ENCODE measurements at places on chromosomes 16 and 17.
A peak's percentile ranks its signal among the peaks of the same experiment; 100 is the strongest.

- DNase-seq: peak; percentile 25
Measured at GRCh38 chr17:38416840-38417209, 11.4 kb upstream of the ARHGAP23 start.

DNA sequence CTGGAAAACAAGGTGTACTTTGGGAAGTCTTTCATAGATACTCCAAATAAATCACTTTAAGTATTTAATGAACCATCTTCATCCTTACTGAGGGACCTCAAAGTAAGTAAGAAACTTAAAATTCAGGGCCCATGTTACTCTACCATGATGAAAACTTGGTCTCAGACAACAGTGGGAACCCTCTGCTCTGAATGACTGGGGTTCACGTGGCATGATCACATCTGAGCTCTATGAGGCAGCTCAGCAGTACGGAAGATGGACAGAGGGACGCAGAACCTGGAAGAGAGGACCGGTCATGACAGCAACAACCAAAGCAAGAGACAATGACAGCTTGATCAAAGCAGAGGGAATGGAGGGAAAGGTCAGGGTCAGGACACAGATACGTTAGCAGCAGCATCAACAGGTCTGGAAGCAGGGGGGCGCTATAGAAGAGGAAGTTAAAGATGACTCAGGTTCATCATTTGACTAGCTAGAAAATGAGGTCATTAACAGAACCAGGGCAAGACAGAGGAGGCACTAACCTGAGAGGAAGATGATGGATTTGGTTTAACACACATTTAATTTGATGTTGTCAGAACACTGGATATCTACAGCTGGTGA is 9.5 kb downstream of the XPO6 start:
- DNase-seq: peak; percentile 37

DNA sequence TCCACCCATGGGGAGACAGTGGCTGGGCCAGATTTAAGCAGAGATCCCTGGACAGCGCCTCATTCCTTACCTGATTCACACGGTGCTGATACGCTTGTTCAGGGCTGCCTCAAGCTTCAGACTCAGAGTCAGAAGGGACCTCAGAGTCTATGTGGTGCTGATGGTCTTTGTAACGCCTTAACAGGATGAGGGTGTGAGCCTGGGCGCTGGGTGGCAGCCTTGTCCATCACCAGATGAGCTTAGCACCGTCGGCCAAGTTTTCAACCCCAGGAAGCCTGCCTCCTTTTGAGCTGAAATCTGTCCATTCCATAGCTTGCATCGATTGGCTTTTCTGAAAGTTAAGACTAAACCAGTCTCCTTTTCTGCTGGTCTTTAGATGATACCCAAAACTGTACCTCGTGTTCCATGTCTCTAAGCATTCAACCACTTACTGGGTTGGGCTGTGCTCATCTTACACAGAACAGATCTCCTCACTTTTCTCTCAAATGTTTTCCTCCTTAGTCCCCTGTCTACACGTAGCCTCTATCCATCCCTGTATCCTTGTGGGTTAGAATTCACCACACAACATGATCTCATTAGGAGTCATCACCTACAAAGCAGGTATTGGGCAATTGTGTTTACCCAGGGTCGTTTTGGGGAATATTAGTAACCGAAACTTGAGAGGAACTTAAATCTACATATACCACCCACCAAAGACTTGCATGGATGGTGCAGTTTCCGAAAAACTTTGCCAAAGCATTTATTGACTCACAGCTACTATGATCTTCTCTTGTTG is 573.4 kb downstream of the CDH13 start:
- no peak for DNase-seq

- no peak for DNase-seq
Measured at GRCh38 chr16:66618588-66619375, 14.3 kb downstream of the CMTM3 start.

DNA sequence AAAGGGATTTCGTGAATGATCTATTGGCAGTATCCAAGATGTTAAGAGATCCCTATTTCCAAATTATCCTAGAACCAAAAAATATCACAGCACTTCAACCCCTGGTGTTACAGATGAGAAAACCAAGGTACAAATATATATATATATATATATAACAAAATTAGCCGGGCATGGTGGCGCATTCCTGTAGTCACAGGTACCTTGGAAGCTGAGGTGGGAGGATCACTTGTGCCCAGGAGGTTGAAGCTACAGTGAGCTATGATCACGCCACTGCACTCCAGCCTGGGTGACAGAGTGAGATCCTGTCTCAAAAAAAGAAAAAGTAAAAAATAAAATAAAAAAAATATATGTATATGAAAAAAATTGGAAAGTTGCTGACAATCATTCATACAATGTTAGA is 637 bp upstream of the CLN3 start:
- DNase-seq: no peak

DNA sequence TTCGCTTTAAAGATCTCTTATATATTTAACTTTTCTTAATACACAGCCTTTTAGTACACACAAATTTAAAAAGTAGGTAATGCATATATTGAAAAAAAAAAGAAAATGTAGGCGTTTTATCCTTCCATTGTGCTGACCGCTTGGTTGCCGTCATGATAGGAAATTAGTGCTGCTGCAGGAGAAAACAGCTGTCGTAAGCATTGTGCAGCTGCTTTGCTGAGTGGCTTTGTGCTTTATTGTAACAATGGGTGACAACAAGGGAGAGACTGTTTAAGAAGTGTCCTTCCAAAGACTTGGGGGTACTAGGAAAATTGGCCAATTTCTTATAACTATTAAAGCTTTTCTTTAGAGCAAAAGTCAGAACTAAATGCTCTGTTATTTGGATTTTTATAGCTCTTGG is 5.0 kb downstream of the HERPUD1 start:
- no peak for DNase-seq

DNA sequence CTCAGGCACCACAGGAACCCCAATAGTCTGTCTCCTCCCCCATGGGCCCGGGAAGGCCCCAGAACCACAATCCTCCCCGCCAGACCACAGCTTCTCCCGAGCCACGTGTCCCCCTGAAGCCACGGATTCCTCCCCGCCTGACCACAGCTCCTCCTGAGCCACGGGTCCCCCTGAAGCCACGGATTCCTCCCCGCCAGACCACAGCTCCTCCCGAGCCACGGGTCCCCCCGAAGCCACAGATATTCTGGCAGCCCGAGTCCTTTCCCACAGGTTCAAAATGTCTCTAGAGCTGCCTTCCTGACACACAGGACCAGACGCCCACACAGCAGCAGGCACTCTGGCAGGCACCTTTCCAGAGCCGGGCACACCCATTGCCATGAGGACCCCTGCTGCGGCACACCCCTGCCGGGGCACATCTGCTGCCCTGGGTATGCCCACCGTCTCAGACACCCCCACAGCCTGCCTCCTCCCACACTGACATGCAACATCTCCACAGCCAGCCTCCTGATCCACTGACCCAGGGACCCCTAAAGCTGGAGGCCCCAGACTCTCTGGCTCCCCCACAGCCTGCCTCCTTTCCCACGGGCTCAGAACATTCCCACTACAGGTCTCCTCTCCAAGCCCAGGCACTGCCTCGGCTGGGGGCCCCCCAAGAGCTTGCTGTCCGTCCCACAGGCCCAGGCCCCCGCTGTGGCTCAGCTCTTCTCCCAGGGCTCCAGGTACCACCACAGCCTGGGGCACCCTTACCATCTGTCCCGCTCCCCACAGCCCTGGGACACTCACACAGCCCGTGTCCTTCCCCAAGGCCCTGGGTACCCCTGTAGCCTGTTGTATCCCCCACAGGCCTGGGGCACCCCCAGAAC is 2.2 kb downstream of the KIAA0753 start:
- DNase-seq: no peak

DNA sequence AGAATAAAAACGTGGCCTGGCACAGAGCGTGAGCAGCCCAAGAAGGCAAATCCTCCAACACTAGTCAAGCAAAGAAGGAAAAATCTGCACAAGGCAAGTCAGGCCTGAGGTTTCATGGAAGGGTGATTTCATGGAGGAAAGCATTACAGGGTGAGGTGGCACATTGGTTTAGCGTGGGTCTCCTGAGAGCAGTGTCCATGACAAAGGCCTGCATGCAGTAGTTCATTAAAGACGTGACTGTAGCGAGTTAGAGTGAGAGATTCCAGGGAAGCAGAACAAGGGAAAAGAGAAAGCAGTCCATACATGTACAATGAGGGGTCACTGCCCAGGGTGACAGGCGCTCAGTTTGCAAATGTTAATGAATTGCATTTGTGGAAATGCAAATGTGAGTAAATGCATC is 285.0 kb upstream of the ERCC4 start:
- no peak for DNase-seq

DNA sequence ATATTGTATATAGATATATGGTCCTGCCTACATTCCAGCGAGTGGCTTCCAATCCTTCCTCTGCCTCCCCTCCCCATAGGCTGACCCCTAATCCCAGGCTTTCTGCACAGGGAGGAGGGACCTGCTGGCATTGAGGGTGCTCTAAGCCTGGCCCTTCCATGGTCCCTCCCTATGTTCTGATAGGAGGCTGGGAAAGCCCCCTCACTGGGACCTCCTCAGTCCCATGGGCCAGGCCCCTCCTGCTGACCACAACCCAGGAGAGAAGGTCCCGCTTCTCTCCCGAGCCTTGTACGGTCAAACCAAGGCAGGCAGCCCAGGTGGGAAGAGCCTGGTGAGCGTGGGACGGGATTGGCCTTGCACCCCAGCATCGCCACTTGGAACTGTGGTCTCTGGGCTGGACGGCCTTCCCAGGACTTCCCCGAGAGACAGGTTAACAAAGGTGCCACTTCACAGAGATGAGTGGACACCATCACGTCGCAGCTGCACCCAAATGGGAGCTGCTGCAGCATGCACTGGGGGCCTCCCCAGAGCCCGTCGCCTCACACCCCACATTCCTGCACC is 859 bp downstream of the ALDH3A1 start:
- no peak for DNase-seq

DNA sequence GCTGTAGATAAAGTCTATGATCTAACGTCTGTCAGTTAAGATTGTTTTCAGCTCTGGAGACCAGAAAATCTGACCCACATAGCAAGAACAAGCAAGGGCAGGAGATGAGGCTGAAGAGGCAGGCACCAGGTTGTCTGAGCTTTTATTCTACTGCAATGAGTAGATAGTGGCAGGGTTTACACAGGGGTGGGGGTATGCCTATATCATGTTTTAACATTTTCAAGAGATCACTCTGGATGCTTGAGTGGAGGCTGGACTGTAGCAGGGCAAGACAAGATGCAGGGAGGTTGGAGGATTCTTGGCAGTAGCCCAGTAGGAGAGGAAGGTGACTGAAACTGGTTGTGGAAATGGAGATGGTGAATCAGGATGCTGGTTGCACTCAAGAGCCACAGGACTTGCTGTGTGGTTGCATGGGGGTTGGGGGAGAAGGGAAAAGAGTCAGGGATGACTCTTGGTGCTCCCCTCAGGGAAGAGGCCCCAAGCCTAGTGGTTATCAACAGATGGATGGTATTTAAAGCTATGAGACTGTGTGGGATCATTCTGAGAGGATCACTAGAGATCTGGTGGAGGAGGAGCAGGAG is 143.1 kb upstream of the KCNJ18 start:
- DNase-seq: no peak

DNA sequence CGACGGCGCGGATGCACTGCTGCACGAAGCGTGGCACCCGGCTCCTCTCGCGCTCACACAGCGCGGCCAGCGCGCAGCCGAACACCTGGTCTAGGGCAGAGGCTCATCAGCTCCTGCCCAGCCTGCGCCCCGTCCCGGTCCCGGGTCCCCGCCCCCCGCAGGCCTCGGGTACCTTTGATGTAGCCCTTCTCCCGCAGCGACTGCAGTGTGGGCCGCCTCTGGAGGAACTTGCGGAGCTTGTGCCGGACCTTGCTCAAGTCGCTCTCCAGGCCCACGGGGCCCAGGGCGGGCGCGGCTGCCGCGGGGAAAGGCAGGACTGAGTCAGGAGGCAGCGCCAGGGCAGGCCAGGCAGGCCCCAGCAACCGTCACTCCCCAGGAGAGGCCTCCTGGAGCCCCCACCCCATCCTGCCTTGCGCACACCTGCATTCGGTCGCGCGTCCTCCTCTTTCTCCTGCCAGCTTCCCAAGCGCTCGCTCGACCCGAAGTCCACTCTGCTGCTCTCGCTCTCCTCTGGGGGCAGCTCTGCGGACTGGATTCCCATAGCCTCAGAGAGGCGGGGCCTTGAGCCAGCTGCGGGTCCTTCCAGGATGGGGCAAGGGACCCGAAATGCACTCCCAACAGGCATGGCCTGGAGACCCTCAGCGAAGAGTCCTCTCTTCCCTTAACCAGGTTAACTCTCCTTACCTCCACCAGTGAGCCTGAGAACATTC is 36.0 kb downstream of the ARHGAP27 start:
- DNase-seq: no peak

DNA sequence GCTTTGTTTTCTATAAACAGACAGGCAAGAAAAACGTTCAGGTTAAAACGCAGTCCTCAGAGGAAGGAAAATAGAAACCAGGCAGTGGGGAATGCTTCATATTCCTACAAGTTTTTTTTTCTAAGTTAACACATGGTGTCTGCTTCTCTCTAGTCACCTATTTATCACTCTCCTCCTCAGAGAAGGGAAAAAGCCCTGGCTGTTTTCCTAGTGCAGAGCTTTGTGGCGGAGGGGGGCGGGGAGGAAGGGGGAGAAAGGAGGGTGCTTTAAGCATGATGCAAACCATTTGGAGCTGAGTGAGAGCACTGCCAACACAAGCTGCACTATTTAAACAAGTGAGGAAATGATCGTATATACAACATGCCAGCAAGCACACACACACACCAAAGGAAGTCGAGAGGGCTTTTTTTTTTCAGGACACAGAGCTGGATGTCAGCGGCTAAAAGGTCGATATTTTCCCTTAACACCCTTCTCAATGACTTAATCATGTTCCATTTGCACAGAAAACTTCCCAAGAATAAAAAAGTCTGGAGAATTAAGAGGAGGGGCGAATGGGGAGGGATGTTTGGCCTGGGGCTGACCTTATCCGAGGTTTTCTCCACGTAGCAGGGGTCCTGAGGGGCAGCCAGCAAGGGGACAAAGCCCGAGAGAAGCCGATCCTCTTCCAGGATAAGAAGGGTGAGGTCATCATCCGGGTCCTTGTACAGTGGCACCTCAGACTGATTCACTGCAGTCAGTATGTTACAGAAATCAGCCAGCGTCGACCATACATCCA is 117.4 kb downstream of the HIC1 start:
- no peak for DNase-seq

- DNase-seq: no peak
Measured at GRCh38 chr16:60181536-60181935, 1447.4 kb upstream of the GOT2 start.

GRCh38 chr16:82995924-82996441 is 369.2 kb downstream of the CDH13 start:
- no peak for DNase-seq

DNA sequence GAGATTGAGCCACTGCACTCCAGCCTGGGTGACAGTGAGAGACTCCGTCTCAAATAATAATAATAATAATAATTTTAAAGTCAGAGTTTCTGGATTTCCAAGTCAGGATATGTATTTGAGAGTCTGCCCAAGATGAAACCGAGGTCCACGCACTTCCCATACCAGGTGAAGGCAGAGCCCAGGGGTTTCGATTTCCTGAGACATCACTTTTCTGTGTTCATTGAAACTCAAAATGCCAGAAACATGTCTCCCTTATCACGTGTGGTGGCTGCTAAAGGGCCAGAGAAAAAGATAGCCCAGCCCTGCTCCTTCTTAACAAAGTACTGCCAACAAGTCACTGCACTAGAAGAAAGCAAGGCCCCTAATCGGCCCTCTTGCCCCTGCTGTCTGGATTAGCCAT is 9.8 kb upstream of the RNF157 start:
- no peak for DNase-seq
